NCI-H1436 treated with DMSO at 0.1 percent for 48 hours (cell line): ENCODE measurements at places on chromosomes 1 and 21.

DNA sequence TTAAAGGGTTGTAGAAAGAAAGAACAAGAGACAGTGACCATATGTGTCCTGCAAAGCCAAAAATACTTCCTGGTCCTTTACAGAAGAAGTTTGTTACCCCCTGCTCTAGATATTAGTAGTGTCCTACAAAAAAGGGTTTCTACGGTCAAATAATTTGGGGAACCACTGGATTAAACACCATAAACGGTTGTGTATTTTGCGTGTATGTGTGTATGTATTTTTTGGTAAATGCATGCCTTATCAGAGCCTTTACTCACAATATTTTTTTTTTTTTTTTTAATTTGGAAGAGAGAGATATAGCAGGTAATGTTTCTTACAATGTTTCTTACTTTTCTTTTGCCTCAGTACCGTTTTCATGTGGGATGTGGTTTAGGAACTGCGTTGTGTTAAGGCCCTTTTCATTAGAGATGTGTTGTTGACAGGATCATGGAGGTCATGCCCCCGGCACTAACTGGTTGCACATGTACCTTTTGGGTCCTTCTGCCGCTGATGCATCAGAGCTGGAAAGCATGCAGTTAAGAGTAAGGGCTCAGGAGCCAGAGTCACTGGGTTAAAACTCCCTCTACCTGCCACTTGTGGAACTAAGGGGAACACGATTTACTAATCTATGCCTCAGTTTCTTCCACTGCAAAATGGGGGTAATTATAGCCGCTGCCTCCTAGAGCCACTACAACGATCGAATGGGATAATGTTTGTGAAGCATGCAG, 234.6 kb upstream of the KAZN start:
- DNase-seq: no peak

DNA sequence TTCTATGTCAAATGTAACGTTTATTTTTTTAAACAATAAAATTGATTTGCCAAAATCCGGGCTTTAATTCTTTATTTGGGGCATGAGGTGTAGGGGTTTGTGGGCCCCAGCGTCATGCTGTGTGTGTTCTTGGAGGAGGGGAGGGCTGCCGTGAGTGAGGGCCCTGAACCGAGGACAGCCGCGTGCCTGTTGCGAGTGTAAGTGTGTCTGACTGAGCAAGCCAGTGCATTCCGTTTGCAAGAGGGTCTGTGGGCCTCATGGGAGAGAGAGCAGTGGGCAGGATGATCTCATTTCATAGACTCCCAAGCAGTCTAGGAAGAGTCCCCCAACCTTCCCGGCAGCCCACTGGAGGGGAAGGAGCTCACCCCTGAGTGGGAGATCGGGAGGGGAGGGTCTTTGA, 21.4 kb upstream of the SPSB1 start:
- DNase-seq: no peak

- no peak for DNase-seq
Observed at GRCh38 chr1:184031409-184032107, 6.0 kb downstream of the COLGALT2 start.

GRCh38 chr1:49060766-49061165, 284.1 kb upstream of the BEND5 start:
- no peak for DNase-seq

DNA sequence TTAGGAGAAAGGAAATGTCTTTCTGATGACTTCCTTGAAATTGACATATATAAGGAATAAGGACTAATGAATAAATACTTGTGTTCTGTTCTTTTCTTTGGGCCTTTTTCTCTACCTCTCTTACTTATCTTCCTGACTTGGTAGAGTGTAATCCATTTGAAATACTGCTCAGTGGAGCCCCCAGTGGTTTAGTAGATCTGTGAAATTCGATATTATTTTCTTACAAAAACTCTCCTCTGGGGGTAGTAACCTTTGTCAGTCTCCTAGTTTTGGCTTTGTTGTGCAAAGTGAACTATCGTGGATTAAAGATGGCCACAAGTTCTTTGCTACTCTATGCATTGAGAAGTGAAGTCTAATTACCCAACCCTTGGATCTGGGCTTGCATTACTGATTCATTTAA, 48.8 kb downstream of the DUSP10 start:
- no peak for DNase-seq
